T follicular helper cell (primary cell): ENCODE measurements at places on chromosomes 16 and 17.

DNA sequence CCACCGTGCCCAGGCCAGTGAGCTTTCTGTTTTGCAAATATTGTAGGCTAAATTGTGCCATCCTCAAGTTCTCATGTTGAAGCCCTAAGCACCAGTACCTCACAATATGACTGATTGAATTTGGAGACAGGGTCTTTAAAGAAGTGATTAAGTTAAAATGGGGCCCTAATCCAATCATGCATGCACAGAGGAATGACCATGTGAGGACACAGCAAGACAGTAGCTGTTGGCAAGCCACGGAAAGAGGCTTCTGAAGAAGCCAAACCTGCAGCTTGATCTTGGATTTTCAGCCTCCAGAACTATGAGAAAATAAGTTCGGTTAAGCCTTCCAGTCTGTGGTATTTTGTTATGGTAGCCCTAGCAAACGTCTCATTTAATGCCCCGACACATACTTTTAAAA, 24.9 kb downstream of the TOM1L2 start:
- DNase-seq = no peak

DNA sequence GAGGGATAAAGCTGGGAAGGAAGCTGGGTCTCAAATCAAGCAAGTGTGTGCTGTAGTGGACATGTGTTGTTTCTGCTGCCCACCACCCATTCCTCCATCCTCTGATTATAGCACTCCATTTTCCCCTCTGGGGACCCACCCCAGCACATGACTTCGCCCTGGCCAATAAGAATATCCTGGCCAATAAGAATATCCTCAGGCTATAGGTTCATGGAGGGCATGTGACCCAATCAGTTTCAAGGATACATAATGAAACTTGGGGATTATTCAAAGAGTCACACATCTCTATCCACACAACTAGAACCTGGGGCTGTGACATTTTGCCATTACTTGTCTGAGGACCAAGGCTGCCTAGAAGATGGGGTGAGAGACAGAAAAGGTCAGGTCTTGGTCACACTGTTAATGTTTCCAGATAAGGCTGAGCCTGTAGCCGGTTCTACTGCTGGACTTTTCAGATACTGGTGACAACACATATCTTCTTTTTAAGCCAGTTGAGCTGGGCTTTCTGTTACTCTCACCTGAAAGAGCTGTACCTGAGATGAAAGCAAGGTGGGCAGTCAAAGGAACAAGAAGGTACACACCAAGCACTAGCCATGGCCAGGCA, 33.7 kb downstream of the MYO18A start:
- no peak for DNase-seq

DNA sequence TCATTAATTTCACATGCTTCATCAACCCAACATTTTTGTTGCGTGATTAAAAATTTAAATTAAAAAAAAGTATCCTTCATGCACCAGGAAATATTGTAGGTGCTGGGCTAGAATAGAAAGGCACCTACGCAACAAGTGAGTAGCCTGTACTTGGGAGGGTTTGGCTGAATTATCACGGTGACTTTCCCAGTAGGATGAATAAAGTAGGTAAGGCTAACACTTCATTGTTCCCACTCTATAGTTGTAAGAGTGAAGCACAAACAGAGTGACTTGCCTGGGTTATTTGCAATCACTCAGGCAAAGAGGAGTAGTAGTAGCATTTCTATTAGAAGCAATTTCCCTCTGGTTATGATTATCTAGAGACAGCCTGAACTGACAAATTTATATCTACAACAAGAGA, 62.5 kb downstream of the DNAH3 start:
- DNase-seq = no peak

DNA sequence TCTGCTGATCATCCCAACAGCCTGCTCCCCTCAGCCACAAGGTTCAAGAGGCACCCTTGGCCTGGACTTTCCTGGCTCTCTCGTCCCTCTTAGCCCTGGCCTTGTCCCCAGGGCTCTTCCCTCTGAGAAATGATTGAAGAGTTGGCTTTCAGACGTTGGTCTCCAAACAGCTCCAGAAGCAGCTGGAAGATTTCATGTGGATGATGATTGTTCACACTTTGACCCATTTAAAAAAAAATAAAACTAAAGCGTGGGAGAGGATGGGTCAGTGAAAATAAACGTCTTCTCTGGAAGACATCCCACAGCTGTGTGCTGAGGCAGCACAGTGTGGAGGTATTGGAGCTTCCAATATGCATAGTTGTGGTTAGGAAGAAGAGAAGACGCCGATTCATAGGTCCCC, 54.7 kb upstream of the CDH11 start:
- DNase-seq = no peak

- DNase-seq = no peak
Observed at GRCh38 chr16:47624563-47624962, 163.4 kb downstream of the PHKB start.

GRCh38 chr16:52948946-52949345, 103.8 kb downstream of the CHD9NB start:
- no peak for DNase-seq

- DNase-seq = no peak
Observed at GRCh38 chr16:75252946-75253911, 1.8 kb upstream of the BCAR1 start.

DNA sequence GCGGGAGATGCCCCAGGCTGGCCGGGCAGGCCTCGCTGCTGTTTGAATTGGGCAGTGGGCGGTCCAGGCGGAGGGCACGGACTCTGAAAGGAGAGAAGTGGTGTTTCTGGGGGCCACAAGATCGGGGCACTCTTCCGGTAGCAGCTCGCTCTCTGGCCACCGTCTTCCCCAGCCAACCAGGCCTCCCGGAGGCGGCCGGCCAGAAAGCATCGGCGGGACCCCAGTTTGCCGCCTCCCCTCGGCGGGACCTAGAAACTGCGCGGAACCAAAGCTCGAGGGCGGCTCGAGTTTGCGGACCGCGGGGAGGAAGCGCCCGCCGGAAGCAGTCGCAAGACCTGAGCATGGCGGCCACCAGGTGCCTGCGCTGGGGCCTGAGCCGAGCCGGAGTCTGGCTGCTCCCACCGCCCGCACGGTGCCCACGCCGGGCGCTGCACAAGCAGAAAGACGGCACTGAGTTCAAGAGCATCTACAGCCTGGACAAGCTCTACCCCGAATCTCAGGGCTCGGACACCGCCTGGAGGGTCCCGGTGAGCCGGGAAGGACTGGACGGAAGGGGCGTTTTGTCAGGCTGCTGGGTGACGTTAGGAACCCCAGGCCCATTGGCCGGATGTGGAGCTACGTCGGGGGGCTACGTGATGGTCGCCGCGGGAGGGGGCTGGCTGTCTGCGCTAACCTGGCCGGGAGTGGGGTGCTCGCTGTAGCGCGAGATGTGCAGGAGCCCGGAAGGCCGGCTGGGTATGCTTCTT, at the start of gene MRPL58:
Gene MRPL58, plus strand, starts transcription at position 325 of the 746 bp plus-strand sequence. Its CDS starts 17 bp downstream, at position 342.
- DNase-seq = peak; percentile 59

- DNase-seq = no peak
Observed at GRCh38 chr16:49600536-49600935, 226.9 kb downstream of the C16orf78 start.

DNA sequence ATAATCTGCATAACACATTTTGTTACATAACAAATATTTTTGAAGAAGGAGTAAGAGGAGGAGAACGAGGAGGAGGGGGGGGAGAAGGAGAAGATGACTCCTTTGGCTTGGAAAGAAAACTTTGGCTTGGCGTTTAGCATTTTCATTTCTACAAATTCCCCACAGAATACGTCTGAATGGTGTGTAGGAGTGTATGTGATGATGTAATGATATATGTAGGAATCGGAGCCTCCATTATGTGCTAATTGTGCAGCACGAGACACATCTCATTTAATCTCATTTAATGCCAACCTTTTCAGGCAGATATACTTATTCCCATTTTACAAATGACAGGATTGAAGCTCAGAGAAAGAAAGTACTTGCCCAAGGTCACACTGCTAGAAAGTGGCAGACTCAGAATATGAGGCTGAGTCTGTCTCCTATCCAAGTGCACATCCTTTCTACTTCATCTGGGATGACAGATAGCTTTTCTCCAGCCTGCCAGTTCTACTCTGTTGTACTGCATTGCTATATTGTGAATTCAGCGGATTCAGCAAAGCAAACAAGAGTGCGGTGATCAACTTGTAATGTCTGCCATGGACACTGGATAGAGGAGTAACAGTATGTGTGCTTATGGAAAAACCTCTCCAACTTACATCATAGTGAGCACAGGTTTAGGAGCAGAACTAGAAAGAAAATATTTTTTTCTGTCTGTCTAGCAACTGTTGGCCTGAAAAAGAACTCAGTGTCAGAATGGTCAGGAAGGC, 10.4 kb upstream of the SLC47A2 start:
- no peak for DNase-seq
